ENCODE measurements at places on chromosomes 13 and 19.

- DNase-seq = peak; percentile 82
Observed at GRCh38 chr19:18814063-18814462, 17.7 kb upstream of the UPF1 start.

DNA sequence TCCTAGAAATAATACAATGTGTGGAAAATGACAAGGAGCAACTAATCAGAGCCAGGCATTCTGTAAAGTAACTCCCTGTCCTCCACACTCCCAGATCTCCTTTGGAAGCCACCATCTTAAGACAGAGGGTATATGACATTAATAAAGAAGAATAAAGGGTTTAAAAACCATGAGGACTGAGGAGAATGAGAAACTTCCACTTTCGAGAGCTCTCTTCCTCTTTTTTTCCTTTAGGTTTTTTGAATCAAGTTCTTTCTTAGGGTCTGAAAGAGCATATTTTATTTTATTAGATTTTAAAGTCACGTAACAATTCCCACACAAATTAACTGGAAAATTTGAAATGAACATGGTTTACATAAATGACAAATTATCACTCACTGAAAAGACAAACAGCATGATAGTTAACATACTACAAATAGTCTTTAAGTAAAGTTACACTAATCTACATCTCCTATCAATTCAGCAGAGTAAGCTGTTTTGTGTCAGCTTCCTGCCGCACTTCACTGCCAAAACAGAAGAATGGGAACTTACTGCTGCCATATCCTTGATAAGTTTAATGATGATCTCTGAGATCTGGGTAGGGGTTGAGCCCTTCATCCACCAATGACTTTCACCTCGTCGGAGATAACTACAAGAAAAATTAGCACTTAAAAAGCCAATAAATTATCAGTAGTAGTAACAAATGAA is 38.6 kb upstream of the FBXL3 start:
- DNase-seq = no peak

DNA sequence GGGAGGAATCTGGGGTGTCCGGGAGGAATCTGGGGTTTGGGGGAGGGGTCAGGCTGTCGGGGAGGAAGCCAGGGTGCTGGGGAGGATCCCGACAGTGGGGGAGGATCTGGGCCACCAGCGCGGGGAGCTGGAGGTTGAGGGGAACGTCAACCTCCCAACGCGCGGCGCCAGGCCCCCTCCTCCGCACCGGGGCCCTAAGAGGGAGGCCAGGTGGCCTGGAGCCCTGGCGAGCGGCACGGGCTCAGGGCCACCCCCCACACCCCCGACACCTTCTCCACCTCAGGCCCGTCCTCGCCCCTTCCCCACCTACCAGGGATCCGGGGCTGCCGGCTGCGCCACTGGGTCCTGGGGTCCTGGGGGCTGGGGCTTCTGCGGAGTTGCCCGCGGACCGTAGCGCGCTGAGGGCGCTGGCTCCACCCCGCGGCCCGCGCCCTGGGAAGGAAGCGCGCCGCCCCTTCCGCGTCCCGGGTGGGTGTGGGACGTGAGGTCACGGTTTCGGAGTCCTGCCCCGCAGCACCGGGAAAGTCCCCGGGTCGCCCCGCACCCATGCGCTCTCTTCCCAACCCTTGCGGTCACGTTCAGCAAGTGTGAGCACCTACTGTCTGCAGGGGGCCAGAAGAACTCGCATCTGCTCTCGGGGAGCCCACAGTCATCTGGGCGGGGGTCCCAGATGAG is at the start of gene TICAM1:
TSS of gene TICAM1 (minus strand) at position 409 of the 675 bp plus-strand sequence. CDS start 13,335 bp downstream, outside the sequence.
- DNase-seq = peak; percentile 76

GRCh38 chr13:25733696-25734435 is 317.9 kb downstream of the SHISA2 start:
- DNase-seq = no peak

DNA sequence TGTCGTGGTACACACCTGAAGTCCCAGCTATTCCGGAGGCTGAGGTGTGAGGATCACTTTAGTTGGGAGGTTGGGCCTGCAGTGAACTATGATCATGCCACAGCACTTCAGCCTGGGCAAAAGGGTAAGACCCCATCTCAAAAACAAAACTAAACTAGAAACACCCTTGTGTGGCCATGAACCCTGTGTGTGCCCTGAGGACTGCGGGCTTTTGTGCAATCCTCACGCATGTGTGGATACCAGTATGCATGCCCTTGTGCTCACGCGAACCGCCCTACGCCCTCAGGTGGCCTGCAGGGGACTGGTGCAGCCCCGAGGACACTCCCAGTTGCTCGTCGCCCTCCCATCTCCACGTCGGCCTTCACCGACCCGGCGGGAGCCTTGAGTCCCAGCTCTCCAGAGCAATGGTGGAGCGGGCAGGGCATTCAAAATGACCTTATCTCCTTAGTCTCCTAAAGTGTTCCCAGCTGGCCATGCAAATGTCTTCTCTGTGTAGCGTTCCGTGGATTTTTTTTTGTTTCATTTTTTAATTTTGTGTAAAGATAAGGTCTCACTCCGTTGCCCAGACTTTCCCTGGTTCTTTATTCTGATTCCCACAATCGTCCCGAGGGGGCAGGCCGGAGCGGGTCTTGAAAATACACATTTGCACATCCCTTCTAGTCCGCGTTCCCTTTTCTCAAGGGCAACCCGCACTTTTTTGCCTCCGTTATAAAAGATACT is 868 bp upstream of the EGLN2 start:
- peak; percentile 68 for DNase-seq

DNA sequence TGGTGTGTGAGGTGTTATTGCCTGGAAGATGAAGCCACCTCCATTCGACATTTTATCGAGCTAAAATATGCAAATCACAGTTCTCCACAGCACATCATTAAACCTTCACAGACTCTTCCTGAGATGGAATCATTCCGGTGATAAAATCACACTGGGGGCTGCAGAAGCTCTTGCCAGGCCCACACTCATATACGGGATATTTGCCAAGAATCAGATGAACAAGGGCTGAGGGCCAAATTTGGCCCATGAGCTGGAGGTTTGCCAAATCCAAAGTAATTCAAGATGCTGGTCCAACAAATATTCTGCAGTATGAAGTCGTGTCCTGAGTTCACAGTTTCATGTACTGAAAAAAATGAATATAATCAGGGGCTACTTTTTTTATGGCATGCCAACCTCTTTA is 16.7 kb upstream of the RXFP2 start:
- peak; percentile 33 for DNase-seq

GRCh38 chr19:48757089-48757675 is 1.9 kb downstream of the FGF21 start:
- DNase-seq = no peak

DNA sequence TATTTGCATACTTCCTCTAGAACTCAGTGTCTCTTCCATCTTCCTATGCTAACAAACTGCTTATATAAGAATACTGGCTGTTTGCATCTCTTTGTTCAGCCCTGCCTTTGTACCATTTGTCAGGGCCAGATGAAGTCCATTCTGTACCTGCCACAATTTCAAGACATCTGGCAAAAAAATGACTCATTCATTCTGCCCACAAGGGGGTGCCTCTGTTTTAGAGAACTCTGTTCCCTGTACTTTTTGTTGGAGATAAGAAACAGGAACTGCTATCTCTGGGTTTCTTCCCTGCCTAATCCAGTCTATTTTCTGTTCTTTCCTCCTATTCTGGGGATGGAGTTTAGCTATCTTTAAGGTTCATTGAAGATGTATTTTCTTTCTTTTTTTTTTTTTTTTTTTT is 23.0 kb downstream of the ZNF568 start:
- DNase-seq = no peak

GRCh38 chr19:46132508-46133100 is 8.1 kb upstream of the IGFL3 start:
- DNase-seq = no peak

- no peak for DNase-seq
Observed at GRCh38 chr19:54674021-54674617, 11.3 kb downstream of the LILRB4 start.

- peak; percentile 98 for DNase-seq
Observed at GRCh38 chr19:517721-518597, 10.7 kb downstream of the TPGS1 start.

DNA sequence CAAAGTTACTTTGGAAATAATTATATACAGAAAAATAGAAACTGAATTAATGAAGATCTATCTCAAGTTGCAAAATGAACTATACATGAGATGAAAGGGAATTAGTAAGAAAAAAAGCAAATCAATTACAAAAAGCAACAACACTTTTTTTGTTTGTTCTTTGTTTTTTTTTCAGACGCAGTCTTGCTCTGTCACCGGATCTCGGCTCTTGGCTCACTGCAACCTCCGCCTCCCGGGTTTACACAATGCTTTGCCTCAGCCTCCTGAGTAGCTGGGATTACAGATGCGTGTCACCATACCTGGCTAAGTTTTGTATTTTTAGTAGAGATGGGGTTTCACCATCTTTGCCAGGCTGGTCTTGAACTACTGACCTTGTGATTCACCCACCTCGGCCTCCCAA is 2.2 kb downstream of the ZNF415 start:
- DNase-seq = no peak

- DNase-seq = no peak
Observed at GRCh38 chr13:97245011-97245410, 22.9 kb downstream of the MBNL2 start.

- peak; percentile 89 for DNase-seq
Observed at GRCh38 chr19:1252221-1252820, 3.9 kb downstream of the MIDN start.

- DNase-seq = no peak
Observed at GRCh38 chr13:29977476-29978120, 127.2 kb upstream of the UBL3 start.

DNA sequence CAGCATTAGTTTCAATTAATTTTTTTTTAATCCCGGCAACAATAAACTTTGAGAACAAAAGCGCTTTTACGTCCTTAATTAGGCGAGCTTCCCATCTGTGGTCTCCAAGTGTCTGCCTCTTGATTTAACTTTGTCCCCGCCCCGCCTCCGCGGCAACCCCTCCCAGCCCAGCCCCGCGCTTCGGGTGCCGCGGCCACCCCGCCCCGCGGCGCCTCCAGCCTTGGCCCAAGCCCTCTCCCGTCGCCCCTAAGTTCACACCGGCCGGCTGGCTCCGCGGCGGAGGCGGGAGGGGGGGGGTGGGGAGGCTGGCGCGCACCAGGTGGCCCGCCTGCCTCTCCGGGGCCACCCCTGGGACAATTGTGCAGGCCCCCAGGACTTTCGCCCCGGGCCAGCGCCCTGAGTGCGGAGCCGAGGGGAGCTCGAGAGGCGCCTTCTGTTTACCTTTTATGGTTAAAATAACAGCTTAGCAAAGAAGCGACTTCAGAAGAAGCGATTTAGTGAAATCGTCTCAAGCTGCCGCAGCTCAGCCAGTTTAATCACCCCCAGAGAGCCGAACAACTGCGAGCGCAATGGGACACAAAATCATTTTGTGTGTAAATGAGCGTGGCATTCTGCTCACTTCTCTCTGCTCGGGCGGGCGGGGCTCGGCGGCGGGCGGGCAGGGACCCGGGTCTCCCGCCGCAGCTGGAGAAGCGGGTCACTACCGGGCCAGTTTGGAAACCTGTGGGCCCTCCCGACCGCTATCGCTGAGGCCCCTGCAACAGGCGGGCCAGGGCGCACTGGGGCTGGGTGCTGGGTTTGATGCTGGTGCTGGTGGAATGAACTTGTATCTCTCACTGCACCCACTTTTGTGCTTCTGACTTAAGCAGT is 1.4 kb downstream of the KCTD15 start:
- peak; percentile 70 for DNase-seq

DNA sequence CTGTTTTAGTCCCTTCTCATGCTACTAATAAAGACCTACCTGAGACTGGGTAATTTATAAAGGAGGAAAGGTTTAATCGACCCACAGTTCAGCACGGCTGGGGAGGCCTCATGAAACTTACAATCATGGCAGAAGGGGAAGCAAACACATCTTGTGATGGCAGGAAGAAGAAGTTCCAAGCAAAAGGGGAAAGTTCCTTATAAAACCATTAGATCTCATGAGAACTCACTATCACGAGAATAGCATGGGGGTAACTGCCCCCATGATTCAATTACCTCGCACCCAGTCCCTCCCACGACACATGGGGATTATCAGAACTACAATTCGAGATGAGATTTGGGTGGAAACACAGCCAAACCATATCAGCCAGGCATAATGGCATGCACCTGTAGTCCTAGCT is 13.0 kb upstream of the STRN4 start:
- DNase-seq = no peak
